ENCODE measurements at places on chromosomes 1 and 21. TPM values are rescaled to one million over a fixed set of nuclear protein-coding genes. Genes with fewer than 3 reads are reported as not detected.

The KCNN3 gene
- 4.5 TPM for polyA plus RNA-seq

GRCh38 chr21:26717146-26717739 is 128.0 kb downstream of the ADAMTS1 start:
- DNase-seq, result no peak

DNA sequence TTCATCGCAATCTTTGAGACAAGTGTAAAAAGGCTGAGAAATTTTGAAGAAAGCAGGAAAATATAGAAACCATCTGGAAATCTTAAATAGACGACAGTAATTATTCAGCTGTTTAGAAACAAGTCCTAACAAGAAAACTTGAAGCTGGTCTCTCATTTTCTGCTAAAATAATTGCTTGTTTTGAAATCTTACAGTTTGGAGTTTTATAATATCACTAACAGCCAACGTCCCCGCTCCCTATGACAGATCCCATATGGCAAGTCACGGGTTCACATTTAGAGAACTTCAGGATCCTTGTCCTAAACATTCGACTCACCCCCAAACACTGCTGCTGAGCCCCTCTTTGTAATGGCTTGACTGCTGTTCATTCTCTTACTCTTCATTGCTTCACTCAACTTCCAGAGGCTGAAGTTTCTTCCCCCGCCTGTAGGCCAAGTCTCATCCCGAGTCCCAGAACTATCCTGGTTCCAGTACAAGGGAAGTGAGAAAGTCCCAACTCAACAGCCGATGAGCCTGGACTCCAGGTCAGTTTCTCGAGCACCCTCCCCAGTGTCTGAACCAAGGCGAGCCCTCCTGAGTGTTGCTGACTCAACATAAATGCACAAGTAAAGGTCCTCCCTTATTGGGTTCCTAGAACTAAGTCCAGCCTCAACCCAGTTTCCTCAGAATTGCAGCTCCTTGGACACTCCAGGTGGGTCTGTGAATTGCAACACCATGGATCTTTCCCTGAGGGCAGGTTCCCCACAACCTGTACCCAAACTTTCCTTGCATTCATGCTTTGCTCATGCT is 93.4 kb upstream of the BACE2 start:
- DNase-seq, result no peak

The LRRC38 gene
- 0.17 TPM for polyA plus RNA-seq

DNA sequence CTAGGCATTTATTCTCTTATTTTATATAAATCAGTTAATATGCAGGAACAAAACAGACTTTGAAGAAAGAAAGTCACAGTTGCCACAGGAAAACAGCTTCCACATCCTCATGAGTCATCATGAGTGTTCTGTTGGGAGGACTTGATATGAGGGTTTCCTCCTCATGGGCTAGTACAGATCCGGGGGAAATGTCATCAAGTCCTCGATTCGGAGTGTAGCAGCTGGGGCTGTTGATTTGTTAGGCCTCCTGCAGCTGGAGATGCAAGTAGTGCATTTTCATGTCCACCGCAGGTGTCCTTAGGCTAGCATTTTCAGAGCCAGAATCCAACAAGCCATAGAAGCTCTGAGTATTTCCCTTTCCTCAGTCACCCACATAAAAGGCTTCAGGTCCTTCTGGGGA is 36.7 kb downstream of the ADAM30 start:
- no peak for DNase-seq

DNA sequence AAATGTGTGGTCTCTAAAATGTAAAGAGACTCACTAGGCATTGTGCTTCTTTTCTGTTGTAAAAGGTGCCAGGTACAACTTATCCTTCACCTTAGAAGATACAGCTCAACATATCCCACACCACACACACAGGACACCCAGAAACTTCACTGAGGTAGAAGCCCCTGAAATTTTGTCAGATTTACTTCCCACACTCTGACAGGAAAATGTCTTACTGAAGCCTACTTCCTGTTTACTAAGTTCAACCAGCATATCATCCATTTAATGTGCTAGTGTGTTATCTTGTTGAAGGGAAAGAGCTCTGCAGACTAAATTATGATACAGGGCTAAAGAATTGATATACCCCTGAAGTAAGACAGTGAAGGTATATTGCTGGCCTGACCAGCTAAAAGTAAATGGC is 39.9 kb upstream of the INSL5 start:
- DNase-seq, result no peak

- DNase-seq, result no peak
These were observed 224.7 kb upstream of the FAM78B start for GRCh38 chr1:166391279-166392066.

GRCh38 chr1:241271427-241271826 is 85.6 kb downstream of the RGS7 start:
- DNase-seq, result no peak
